A549 (cell line): ENCODE measurements at places on chromosomes 2 and 18. TPM values are rescaled to one million over a fixed set of nuclear protein-coding genes. Genes with fewer than 3 reads are reported as not detected.

GRCh38 chr2:159150280-159150746, 136.2 kb downstream of the WDSUB1 start:
- no peak for DNase-seq

GRCh38 chr2:127405255-127405610, 13.0 kb upstream of the PROC start:
- DNase-seq = no peak

GRCh38 chr2:172091761-172092566, 6.7 kb downstream of the DLX1 start:
- DNase-seq = no peak

GRCh38 chr2:10372203-10372861, 69.6 kb downstream of the HPCAL1 start:
- DNase-seq = no peak

GRCh38 chr18:51953521-51953920, 386.5 kb upstream of the DCC start:
- DNase-seq = no peak

- DNase-seq = no peak
Measured at GRCh38 chr2:165435611-165436010, 33.9 kb upstream of the CSRNP3 start.

GRCh38 chr2:10454505-10454904, 6.4 kb upstream of the ODC1 start:
- DNase-seq = no peak

DNA sequence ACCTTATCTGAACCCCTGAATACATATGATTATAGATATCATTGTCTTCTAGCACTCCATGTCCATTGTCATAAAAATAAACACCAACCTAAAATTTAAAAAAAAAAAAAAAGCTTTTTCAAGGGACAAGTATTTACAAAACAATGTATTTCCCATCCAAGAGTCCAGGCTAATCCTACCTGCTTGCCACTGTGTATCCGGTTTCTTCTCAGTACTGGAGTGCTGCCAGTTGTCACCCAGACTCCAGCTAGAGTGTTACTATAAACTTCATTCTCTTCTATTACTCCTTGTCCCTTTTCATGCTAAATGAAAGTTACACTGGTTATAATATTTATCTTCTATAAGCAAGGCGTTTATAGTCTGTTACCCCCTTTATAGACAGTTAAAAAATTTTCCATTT, 35.8 kb downstream of the MSH6 start:
- DNase-seq = no peak

DNA sequence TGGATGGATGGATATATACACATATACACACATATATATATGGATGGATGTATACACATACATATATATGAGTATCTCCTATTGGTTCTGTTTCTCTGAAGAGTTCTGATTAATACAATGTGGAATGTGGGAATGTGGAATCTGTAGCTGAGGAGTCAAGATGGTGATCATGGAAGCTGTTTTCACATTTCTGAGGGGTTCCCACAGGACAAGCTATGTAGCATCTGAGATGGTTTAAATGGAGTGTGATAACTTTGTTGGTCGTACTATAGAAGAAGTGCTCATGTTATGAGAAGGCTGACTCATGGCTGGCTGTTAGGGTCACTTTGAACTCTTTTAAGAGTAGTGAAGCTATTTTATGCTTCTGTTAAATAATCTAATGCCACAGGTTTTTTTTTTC, 279.7 kb downstream of the MEIS1 start:
- DNase-seq = no peak

DNA sequence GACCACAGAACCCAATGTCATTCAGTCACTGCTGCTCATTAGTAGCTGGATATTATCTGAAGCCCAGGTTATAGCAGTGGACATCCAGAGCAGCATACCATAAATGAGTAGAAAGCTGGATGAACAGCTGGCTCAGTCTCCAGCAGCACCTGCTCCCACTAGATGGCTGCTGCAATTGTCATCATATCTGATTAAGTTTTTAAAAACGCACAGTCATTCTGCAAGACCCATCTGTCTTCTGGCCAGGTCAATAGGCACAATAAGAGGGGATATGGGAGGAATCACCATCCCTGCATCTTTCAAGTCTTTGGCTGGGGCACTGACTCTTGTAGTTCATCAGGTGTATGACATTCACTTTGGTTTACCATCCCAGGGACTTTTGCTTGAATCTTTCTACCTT, 55.1 kb upstream of the XDH start:
- DNase-seq = no peak

GRCh38 chr2:50613161-50613560, 418.8 kb downstream of the NRXN1 start:
- DNase-seq = no peak

DNA sequence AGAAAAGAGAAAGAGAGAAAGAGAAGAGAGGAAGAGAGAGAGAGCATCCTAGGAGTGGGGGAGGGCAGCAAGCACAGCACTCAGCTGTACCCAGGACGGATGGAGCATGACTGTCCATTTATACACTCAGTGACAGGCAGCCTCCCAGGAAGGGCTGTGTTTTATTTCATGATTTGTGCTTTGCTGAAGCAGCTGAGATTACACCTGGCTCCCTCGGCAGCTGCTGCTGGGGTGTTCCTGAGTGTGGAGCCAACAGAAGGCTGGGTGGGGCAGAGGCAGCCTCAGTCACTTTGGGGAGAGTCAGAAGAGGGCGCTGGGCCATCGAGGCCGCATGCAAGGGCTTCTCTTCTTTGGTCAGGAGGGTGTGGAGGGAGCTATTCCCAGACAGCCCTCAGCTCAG, 47.8 kb upstream of the TEX51 start:
- no peak for DNase-seq

GRCh38 chr2:215738351-215738750, 275.0 kb downstream of the MREG start:
- DNase-seq = no peak

- DNase-seq = no peak
Measured at GRCh38 chr2:18492721-18493120, 67.7 kb downstream of the RDH14 start.

GRCh38 chr2:236661061-236661761, 91.6 kb downstream of the ACKR3 start:
- DNase-seq = peak; percentile 77

DNA sequence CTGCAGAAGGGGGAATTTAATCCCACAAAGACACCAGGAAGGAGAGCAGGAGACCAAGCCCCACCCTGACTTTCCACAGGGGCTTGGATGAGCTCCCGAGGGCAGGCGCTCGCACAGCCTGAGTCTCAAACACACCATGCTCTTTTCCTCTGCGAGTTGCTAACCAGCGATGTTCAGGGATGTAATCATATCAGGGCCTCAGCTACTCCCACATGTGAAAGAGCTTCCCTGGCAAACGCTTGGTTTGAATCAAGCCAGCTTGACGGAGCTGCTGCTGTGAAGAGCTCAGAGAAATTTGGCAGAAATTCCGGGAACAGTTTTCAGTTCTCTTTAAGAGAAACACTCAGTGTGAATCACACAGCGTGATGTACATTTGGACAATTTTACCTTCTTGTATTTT, 385.8 kb downstream of the GALR1 start:
- no peak for DNase-seq

DNA sequence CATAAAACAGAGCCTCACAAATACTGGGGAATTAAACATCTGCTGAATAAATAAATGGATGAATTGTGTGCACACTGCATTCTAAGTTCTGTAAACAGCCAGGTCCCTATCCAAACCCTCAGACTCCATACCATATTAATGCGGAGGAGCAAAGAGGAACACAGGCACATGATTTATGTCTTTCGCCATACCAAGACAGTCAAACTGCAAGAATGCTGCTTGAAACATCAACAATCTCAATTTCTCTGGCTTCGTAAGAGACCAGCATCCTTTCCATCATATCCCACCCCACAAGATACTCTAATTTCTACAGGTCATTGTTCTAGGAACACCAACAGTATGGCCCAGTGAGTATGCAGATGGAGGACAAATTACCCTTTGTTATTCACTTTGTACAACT, 15.0 kb downstream of the KANSL3 start:
- no peak for DNase-seq

- no peak for DNase-seq
Measured at GRCh38 chr2:74029714-74030397, 45.1 kb downstream of the TET3 start.

- DNase-seq = no peak
Measured at GRCh38 chr2:21452678-21453077, 328.9 kb downstream of the TDRD15 start.

DNA sequence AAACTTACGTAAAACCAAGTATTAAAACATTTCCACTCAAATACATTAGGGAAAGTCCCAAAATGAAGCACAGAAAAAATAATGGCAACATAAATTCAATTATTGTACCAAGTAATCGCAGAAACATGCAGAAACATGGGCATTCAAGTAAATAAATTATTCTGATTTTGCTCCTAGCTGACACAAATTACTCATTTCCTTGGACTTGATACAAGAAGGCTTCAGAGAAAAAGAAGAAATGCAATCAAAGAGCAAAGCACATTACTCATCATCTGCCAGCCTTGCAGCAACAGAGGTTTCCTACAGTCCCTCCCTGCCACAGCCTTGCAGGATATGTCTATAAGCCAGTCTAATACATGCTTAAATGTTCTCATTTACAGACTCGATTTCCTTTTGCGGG, 439.8 kb upstream of the LYPD1 start:
- DNase-seq = peak; percentile 6

GRCh38 chr2:68423966-68424650, 43.0 kb downstream of the FBXO48 start:
- no peak for DNase-seq

DNA sequence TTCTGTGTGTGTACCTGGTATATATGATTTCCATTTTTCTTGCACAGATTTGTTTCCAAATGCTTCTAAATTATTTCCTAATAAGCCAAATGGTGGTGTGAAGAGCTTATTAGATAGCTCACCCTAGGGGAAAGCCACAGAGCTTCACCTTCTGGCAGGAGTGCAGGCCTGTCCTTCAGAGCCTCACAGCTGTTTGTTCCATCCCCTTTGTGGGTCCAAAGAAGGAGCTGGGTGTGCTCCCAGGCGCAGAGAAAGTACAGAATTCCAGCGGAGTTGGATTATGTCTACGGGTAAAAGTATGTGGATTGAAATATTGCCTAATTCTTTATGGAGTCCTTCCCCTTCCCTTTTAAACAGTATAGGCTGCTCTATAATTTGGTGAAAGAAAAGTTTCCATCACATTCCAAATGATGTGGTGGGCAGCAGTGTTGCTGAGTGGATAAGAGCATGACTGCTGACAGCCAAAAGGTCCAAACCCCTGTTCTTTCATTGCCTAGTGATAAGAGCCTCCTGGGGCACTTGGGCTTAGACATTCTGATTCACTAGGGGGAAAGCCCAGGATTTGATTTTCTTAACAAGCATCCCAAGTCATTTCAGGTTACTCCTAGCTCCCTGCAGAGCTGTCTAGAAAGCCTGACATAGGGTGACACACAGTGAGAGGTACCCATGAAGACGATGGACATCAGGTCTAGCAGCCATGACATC, 86.6 kb downstream of the WDSUB1 start:
- no peak for DNase-seq

- no peak for DNase-seq
Measured at GRCh38 chr2:210443527-210443926, 33.0 kb downstream of the LANCL1 start.

DNA sequence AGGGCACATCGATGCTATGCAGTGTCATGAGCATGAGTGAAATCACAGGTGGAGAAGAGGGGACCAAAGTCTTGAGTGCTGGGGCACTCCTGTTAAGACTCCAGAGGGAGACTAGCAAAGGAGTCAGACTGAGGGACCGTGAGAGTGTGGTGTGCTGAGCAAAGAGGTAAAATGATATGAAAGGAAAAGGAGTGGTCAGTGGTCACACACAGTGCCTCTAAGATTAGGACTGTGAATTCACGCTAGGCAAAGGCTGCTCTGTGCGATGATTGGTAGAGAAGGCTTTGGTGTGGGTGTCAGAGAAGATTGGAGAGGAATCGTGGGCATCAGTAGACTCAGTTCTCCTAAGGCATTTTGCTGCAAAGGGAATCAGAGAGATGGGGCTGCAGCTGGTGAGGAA, 12.8 kb downstream of the SOCS6 start:
- DNase-seq = no peak

- DNase-seq = no peak
Measured at GRCh38 chr18:74724186-74724585, 126.5 kb downstream of the ZNF407 start.

DNA sequence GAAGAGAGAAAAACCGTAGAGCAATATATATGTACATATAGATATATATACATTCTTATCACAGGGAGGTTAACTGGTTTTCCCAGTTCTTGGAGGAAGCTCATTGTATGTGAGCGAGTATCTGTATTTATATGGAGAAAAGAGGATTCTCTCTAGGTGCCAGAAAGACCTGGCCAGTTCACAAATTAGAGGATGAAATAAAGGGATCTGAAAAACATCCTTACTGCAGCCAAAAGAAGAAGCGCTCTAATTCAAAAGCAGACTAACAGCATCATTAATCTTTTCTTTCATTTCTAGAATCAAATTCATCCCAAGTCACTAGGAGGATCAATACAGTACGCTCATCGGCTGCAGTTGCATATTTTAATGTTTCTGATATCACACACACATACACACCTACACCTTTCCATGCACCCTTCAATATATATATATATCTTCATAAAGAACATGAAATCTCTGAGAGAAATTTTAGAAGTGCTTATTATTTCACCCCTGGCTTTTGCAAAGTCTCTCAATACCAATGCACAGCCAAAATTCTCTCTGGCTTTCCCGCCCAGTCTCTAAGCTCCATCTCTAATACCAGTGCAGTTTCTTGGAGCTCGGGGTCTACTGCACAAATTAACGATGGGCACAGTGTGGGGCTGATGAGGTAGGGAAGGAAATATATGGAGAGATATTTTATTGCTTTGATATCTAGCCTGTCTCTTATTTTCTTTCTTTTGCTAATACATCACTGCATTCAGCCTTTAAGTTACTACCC, 731 bp downstream of the NRXN1 start:
- no peak for DNase-seq

Gene IL1B
- polyA plus RNA-seq = 0.14 to 0.54 TPM (median 0.38 TPM) in 3 replicates

Gene COBLL1
- 2.4 to 2.6 TPM (median 2.6 TPM) in 3 replicates for polyA plus RNA-seq

Gene ALPI
- not detected in 3 replicates for polyA plus RNA-seq

Gene LRRTM4
- polyA plus RNA-seq = not detected in 3 replicates

Gene MTLN
- 107 to 123 TPM (median 107 TPM) in 3 replicates for polyA plus RNA-seq

Gene ASB18
- not detected in 3 replicates for polyA plus RNA-seq

Gene LOXL3
- 0.27 to 0.53 TPM (median 0.31 TPM) in 3 replicates for polyA plus RNA-seq

Gene CYP26B1
- 13.0 to 18.9 TPM (median 13.6 TPM) in 3 replicates for polyA plus RNA-seq

Gene UGT1A10
- not detected in 3 replicates for polyA plus RNA-seq

Gene GCG
- not detected in 3 replicates for polyA plus RNA-seq

Gene CXCR1
- polyA plus RNA-seq = not detected in 3 replicates

Gene MSTN
- polyA plus RNA-seq = 0.03 to 0.06 TPM (median 0.05 TPM) in 3 replicates

Gene RNF144A
- polyA plus RNA-seq = 4.4 to 5.2 TPM (median 4.4 TPM) in 3 replicates

Gene MOGAT1
- not detected in 3 replicates for polyA plus RNA-seq

Gene VWA3B
- not detected in 3 replicates for polyA plus RNA-seq

Gene COL4A3
- polyA plus RNA-seq = 1.5 to 2.1 TPM (median 1.8 TPM) in 3 replicates

Gene GNLY
- not detected in 3 replicates for polyA plus RNA-seq

Gene GPN1
- 59.8 to 59.9 TPM (median 59.9 TPM) in 3 replicates for polyA plus RNA-seq
